ENCODE measurements at places on chromosomes 5 and 9.

DNA sequence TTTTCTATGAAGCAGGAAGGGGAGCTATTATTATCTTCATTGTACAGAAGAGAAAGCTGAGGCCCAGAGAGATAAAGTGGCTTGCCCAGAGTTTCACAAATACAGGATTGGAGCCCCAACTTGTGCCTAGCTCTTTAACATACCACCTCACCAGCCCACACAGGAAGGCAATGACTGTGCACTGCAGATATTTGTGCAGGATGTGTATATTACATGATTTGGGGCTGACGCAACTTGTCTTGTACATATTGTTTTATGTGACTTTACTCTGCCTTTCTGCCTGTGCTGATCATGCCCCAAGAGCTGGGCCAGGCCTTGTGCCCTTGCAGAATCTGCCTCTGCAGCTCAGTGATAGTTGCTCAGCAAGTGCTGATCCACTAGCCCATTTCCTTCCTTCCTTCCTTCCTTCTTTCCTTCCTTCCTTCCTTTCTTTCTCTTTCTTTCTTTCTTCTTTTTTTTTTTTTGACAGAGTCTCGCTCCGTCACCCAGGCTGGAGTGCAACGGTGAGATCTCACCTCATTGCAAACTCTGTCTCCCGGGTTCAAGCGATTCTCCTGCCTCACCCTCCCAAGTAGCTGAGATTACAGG, 106.6 kb upstream of the TBCA start:
- DNase-seq = no peak

GRCh38 chr5:139215107-139215975, 17.2 kb upstream of the SIL1 start:
- DNase-seq = no peak

- no peak for DNase-seq
These were observed 5.8 kb upstream of the SNAPC3 start for GRCh38 chr9:15416880-15417279.

DNA sequence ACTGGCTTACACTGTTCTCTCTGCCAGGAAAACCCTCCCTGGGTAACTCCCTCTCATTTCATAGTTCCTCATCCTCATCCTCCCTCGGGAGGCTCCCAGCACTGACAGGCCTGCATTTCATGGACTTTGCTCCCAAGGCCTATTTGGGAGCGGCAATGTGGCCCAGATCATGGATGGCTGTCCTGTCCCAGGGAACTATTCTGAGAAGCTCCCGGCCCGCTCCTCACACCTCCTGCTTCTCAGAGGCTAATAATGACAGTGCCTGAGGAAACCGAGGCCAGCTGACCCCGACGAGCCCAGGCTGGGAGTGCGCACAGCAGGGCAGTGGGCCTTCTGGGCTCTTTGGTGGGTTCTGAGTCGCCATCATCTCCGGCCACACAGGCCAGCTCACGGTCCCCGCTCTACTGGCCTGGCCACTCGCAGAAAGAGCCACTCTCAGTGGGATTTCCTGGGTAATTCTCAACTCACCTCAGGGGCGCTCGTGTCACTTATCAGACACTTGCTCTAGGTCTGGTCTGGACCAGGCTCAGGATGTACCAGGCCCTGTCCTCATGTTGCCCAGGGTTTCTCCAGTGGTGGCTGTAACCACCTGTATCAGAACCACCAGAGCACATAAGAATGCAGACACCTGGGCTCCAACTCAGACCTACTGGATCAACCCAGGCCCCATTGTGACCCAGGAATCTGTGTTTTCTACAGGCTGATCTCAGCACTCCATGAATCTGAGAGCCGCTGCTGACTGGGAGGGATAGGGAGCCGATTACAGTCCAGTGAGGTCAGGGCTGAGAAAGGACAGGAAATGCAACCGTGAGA, 2.0 kb upstream of the DOLPP1 start:
- DNase-seq = no peak

DNA sequence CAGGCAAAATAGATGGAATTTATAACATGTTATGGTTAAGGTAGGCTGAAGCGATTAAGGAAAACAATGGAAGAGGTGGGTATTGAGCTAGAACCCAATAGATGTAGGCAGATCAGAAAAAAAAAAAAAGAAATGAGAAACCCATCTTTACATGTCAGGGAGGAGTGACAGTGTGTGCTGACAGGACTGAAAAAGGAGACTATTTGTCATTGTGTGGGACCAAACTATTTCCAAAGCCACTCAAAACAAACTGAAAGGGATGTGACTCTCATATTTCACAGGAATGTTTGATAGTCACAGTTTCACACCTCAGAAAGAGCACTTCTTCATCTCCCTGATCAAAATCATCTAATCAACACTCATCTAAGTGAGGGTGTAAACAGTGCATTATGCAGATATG, 122.3 kb upstream of the KIF2A start:
- no peak for DNase-seq

- no peak for DNase-seq
These were observed 145.2 kb upstream of the ABCA1 start for GRCh38 chr9:105073147-105073546.

GRCh38 chr5:122906768-122907167, 61.4 kb downstream of the SNX24 start:
- DNase-seq = no peak

- DNase-seq = no peak
These were observed 11.8 kb downstream of the ACSL6 start for GRCh38 chr5:131999441-132000240.

GRCh38 chr5:114252226-114252625, 109.6 kb upstream of the KCNN2 start:
- no peak for DNase-seq

- DNase-seq = no peak
These were observed 130.7 kb downstream of the TRIM32 start for GRCh38 chr9:116817762-116818161.

GRCh38 chr9:111815285-111816070, 20.7 kb upstream of the SHOC1 start:
- no peak for DNase-seq

DNA sequence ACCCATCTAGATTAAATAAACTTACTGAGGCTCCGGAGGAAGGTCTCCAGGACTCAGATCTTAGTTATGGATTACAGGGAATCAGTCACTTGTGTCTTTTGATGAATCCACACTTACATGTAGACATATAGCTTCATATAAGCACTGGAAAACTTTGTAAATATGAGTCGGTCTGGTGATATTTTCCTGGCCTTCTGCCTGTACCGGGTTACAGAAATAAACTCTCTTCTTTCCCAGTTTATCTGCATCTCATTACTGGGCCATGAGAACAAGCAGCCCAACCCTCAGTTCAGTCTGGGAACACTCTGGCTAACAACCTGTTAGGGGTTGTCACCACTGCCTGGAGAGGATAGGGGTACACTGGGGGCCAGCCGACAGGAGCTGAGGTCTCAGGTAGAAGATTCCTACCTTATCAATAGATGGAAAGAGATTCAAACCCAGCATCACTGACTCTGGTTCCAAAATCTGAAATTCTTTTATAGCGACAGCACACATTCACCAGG, 59.1 kb downstream of the THBS4 start:
- DNase-seq = no peak

GRCh38 chr9:121206516-121207370, 5.1 kb upstream of the RAB14 start:
- DNase-seq = no peak

- no peak for DNase-seq
These were observed 242.3 kb downstream of the PSAT1 start for GRCh38 chr9:78539188-78539587.

DNA sequence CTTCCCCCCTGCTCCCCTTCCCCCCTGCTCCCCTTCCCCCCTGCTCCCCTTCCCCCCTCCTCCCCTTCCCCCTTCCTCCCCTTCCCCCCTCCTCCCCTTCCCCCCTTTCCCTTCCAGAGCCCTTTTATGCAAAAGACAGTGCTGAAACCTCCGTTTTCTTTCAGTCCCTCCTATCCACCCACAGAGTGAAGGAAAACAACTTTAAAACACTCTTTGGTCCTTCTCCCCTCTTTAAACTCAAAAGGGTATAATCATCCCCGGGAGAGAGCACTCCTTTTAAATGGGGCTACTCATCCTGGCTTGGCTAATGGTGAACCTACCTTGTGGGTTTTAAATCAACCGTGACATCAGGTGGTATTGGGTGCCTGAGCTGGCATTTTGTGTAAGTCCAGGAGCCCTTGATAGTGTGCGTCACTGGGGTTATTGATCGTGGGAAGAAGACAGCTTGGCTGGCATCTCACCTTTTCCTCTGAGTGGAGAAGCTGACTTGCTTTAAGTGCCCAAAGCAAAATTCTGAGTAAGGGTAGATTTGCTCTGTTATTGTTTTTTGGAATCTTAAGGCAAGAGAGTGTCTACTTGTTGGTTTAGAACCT, 2.7 kb downstream of the LARP1 start:
- no peak for DNase-seq

- peak; percentile 83 for DNase-seq
These were observed 39.5 kb upstream of the NFIB start for GRCh38 chr9:14353222-14354056.

DNA sequence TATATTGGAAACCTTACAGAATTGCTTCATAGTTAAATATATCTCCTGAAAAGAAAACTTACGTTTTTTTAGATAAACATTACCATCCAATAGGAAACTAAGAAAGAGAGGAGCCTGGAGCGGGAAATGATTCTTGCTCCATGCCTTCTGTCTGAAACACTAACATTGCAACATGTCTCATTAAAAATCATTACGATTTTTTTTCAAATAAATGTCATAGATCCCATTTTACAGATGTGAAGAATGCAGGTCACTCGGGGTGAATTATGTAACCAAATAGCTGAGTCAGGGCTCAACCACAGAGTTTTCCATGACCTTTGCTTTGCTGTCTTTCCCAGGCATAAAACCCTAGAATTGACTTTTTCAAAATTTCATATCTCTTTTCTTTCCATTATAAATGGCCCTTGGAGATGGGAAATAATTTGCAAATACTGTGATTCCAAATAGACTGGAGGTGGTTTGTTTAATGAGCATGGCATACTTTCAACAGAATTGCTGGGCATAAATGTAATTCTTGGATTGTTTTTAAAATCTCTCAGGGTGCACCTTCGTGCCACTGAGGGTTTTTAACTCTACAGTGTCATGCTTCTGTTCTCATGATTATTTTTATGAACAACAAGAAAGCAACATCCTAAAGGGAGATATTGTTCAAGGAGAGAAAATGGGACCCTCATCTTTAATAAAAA, 302.8 kb downstream of the EBF1 start:
- no peak for DNase-seq

DNA sequence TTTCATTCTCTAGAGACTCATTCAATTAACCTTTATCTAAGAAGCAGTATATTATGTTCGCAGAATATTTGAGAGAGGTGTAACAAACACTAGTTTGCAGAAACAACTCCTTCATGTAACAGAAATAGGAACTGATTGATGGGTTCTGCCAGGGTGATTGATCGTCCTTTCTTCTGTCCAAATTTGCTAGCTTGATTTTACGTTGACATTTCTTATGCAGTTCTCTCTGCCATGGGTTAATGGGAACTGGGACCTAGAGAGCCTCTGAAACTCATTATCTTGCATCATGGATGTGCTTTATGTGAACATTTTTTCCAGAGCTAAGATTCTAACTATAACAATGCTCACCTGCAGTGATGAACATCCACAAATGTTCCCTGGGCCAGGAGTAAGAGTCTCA, 107.0 kb downstream of the SLC24A2 start:
- DNase-seq = no peak

GRCh38 chr9:92535940-92536850, at the start of gene ECM2:
ECM2 (minus strand) TSS chr9:92535990; CDS start chr9:92522866, 13,124 bp downstream.
- DNase-seq = no peak

DNA sequence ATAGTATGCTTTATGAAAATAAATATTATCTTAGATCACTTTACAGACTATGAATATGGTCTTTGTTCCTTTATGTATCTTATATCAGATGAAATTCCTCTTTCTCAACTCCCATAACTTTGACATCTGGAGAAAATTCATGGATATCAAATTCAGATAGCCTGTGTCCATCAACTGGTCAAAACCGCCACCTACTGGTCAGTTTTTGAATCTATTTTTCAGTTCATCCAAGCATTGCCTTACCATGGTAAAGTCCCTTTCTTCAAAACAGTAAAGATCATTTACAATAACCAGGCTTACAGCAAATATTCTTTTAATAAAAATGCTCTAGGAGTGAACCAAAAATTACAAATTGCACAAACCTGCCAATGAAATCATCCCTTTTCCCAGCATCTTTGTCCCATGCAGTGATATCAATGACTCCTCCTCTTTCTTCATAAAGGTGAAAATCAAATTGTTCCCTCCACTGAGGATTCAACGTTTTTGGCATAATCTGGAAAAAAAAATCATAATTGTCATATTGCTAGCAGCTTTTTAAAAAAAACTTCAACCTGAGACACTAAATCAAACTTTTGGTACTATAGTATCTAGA, 290.5 kb downstream of the SLF1 start:
- DNase-seq = no peak

DNA sequence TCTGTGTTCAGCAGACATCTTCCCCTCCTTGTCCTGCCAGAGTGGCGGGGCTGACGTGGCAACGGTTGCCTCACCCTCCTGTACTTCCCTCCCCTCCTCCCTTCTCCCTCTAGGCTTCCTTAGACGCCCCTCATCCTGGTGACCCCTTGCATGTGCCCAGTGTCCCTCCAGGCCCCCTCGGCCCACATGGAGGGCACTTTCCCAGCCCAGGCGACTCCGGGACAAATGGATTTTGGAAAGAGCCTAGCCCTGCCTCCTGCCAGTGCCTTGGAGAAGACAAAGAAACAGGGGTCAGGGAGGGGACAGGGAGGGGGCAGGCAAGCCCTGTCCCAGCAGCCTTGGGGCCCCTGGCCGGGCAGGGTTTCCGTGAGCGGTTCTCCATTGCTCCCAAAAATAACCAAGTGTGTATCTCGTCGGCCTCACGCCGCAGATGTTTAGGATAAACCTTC, 38.3 kb upstream of the NEURL1B start:
- DNase-seq = no peak

- no peak for DNase-seq
These were observed 128.1 kb upstream of the LMX1B start for GRCh38 chr9:126485662-126486061.

DNA sequence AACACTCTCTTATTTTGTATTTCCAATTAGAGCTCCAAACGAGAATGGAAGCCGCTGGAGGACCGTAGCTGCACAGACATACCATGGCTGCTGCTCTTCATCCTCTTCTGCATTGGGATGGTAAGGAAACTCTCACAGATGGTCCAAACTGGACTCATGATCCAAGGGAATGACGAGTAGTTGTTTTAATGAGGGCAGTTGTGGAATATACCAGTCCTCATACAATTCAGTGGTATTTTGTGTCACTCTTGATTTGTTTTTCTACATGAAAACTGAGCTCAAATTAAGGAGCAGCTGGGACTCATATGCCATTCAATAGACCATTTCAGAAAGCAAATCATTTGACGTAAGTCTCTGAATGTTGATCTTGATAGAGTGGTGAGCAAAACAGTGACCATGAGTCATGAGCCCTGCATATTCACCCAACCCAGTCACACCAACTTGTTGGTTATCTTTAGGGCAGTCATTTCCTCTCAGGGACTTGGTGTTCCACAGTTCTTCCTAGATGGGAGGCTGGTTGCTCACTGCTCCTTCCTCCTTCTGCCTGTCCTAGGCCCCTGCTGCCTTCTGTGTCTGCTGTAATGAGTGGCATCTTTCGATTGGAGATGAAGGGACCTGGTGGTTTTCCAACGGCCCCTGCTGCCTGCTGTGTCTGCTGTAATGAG, 54.9 kb downstream of the SLC44A1 start:
- DNase-seq = no peak

GRCh38 chr9:94065535-94065961, 18.7 kb upstream of the PTPDC1 start:
- peak; percentile 28 for DNase-seq

- no peak for DNase-seq
These were observed 726.1 kb downstream of the BRINP1 start for GRCh38 chr9:118643118-118643517.
